Panc1 (cell line): ENCODE measurements at places on chromosomes 11 and 22.

DNA sequence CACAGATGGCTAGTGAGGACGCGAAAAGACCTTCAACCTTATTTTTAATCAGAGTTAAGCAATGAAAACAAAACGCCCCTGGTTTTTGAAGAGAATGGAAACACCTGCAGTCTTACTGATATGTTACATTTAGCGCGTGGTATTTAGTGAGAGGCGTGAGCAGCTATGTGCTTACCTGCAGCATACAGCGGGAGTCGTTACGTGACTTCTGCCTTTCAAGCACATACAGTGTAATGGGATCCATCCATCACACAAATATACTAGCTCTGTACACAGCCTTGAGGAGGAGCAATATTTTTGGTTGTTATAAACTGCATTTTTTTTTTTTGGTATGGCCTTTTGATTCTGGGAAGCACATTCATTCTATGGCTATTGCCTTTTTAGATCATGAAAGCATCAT is 5.5 kb downstream of the KRTAP5-2 start:
- DNase-seq, result no peak

DNA sequence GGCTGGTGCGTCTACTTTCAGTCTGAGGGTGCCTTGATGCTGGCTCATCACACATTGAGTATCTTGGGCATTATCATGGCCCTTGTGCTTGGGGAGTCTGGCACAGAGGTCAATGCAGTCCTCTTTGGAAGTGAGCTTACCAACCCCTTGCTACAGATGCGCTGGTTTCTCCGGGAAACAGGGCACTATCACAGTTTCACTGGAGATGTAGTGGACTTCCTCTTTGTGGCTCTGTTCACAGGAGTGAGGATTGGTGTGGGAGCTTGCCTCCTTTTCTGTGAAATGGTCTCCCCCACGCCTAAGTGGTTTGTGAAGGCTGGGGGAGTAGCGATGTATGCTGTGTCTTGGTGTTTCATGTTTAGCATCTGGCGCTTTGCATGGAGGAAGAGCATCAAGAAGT is 4.9 kb downstream of the TLCD5 start:
- DNase-seq, result no peak

DNA sequence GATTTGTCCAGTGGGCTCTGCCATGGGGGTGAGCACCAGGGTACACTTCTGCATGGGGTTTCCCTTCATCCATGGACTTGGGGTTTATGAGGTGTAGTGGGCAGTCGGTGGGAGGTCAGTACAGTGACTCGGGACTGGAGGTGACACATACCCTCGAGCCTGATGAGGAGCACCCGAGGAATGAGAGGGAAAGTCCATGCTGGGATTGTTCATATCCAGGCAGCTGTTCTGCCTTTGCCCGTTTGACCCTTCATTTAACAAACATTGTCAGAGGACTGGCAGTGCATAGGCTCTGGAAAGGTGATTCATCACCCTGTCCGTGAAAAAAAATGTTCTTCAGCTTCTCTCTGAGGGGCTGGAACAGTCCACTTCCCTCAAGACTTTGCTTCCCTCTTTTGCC is 2.7 kb downstream of the NAV2 start:
- DNase-seq, result peak; percentile 83

- no peak for DNase-seq
These were observed 13.0 kb downstream of the APBB1 start for GRCh38 chr11:6405846-6406245.

- no peak for DNase-seq
These were observed 287.0 kb downstream of the FAT3 start for GRCh38 chr11:92511522-92512203.

GRCh38 chr11:123148965-123149364 is 46.1 kb downstream of the CLMP start:
- DNase-seq, result no peak

GRCh38 chr22:39408807-39409206 is 9.2 kb downstream of the TAB1 start:
- no peak for DNase-seq

DNA sequence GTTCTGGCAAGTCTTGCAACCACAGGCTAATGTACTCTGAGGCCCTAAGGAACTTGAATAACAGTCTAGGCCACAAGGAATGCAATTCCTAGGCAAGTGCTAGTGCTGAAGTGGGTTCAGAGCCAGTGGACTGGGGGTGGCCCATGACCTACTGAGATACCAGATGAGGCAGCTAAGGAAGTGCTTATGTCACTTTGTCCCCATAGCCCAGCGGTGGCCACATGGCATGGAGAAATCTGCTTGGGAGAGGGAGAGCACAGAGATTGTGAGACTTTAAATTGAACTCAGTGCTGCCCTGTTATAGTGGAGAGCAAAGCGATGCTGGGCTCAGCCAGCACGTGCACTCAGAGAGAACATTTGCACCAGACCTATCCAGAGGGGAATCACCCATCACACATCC is 629.5 kb downstream of the JRKL start:
- no peak for DNase-seq

- DNase-seq, result no peak
These were observed 4.9 kb downstream of the PLXNB2 start for GRCh38 chr22:50302564-50302963.

- no peak for DNase-seq
These were observed 27.8 kb upstream of the GRAMD4 start for GRCh38 chr22:46592390-46592872.

GRCh38 chr22:26779108-26779507 is 121.7 kb downstream of the MIAT start:
- no peak for DNase-seq

DNA sequence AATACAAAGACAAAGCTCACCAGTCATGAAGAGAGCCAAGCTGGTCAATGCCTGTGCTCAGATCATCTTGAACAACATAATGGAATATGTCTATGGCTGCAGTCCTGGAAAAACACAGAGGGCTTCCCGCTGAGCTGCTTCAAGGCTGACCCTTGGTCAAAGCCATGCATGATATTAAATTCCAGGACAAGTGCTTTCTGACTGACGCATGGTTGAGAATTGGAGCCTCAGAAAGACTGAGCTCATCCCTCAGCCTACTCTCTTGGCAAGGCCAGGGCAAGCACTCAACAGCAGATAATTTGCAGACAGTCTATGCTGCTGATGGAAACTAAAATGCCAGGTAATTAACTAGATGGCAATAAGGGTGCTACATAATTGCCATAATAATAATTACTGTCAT is 89.2 kb downstream of the GALNT18 start:
- no peak for DNase-seq

DNA sequence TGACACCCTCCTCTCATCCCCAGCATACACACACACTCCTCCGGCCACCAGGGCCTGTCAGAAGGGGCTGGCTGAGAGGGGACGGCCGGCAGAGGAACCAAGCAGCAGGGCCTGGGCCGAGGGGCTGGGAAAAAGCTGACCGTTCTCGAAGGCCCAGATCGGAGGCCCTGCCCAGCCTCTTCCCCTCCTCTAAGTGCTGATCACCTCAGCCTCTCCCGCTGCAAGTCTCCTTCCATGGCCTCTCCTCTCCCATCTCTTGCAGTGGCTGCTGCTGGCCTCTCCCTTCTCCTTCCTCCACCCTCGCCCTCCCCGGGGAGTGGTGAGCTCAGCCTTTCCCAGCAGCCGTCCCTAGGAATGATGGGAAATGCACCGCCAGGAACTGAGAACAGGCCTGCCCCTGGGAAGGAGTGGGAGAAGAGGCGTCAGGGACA is 39.6 kb downstream of the ARRB1 start:
- no peak for DNase-seq

DNA sequence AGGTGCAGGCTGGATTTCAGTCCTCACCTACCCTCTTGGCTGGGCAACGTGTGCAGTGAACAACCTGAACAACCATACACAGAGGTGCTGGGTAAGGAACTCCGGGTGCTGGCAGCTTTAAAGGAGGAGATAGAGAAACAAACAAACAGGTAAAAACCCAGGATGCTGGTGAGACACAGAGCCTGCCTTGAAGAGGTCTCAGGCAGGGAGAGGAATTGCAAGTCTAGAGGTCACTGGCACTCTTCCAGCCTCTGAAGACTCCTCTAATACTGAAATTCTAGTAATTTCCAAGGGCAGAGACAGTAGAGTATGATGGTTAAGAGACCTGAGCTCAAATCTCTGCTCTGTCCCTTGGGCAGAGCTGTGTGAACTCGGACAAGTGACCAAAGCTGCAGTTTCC is 192.5 kb downstream of the CEP164 start:
- DNase-seq, result no peak
